Fibroblast of the aortic adventitia (primary cell): ENCODE measurements at places on chromosomes 5 and 9.

DNA sequence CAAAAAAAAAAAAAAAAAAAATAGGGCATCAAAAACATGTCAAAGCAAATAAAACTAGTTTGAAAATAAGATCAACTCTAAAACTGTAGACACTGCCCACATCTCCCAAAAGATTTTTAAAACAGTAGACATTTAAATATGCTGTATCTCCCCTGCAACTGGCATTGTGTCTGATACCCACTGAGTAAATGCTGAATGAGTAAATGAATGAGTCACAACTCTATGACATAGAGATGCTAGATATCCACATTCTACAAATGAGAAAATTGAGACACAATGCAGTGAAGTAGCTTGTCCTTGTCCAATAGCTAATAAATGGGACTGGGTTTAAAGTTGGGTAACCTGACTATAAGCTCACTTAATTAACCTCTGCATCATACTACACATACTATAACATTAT lies 14.1 kb upstream of the MAP1B start:
- peak; percentile 54 for DNase-seq

- peak; percentile 65 for DNase-seq
These were observed 598 bp upstream of the TMED7 start for GRCh38 chr5:115626445-115626823.

GRCh38 chr5:166431456-166431855 lies 1860.0 kb upstream of the WWC1 start:
- DNase-seq = no peak

- DNase-seq = peak; percentile 45
These were observed 130.5 kb downstream of the SCAMP1 start for GRCh38 chr5:78490709-78491485.

GRCh38 chr5:115452536-115453235 lies 91.9 kb downstream of the FEM1C start:
- DNase-seq = peak; percentile 77

GRCh38 chr9:76902395-76902794 lies 3.5 kb downstream of the PRUNE2 start:
- DNase-seq = no peak

GRCh38 chr5:126519637-126520592 lies 75.1 kb downstream of the ALDH7A1 start:
- peak; percentile 60 for DNase-seq

GRCh38 chr9:134326724-134327601 lies 708 bp downstream of the RXRA start:
- peak; percentile 38 for DNase-seq

GRCh38 chr5:180034564-180034963 lies 37.0 kb downstream of the RNF130 start:
- no peak for DNase-seq

GRCh38 chr5:56564541-56565282 lies 250.6 kb upstream of the MAP3K1 start:
- DNase-seq = peak; percentile 13

GRCh38 chr5:32131604-32132003 lies 42.5 kb downstream of the GOLPH3 start:
- DNase-seq = no peak

DNA sequence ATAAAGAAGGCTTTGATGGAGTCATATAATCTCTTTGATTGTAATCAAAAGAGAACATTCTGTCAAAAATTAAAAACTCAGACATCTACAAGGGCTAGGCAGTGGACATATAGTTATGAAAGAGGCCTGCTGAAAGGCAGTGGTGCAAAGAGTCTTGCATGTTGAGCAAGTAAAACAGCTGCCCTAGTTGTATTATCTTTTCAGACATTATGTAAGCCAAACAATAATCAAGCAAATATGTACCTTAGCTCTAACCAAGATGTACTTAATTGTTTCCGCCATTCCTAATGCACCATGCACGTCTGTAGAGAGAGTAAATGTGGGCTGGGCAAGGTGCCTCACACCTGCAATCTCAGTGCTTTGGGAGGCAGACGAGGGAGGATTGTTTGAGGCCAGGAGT lies 14.3 kb downstream of the GAPT start:
- no peak for DNase-seq

DNA sequence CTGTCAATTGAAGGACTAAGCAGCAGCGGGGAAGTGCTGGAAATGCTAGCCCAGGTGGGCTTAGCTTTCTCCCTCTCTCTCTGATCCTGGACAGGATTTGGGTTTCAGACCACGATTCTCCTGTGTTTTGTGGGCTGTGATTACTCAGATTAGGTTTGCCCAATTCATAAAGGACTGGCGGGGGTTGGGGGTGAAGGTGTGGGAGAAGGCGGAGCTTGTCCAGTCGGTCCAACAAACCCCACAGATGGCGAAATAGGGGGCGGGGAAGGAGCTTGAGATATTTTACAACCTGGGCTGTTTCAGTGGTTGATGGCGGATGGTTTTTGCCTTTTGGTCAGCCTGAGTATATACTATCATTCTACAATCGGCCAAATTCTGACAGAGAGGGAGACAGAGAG lies 35.2 kb downstream of the PCDHAC2 start:
- DNase-seq = no peak

DNA sequence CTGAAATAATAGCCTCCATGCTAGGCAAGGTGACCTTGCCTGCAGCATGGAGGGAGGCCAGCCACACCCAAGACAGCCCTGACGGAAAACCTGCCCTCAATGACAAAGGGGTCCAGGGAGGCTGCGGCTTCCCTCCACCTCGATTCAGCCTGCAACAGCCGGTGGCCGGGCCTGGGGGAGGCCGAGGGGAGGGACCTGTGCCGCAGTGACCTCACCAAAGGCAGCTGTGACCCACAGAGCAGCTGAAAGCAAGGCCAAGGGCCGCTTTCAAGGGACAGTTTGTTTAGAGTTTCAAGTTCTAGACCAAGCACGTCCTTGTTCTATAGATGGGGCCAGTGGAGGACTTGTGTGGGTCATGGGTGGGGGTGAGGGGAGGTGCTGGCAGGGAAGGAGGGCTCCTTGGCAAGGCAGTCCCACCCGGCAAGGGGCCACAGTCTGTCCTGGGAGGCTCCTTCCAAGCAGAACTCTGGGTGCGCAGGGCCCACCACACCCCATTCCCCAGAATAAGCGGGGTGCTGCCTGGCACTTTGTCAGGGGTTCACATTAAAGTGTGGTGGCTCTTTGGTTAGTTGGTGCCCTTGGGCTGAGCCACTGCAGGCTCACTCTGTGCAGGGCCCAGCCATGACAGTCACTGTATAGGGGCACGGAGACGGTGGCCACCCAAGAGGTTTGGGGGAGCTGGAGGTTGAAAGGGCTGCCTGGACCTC lies 226.5 kb downstream of the FANCC start:
- DNase-seq = no peak
